GF-D8 (cell line): ENCODE measurements at places on chromosomes 7 and 10.

DNA sequence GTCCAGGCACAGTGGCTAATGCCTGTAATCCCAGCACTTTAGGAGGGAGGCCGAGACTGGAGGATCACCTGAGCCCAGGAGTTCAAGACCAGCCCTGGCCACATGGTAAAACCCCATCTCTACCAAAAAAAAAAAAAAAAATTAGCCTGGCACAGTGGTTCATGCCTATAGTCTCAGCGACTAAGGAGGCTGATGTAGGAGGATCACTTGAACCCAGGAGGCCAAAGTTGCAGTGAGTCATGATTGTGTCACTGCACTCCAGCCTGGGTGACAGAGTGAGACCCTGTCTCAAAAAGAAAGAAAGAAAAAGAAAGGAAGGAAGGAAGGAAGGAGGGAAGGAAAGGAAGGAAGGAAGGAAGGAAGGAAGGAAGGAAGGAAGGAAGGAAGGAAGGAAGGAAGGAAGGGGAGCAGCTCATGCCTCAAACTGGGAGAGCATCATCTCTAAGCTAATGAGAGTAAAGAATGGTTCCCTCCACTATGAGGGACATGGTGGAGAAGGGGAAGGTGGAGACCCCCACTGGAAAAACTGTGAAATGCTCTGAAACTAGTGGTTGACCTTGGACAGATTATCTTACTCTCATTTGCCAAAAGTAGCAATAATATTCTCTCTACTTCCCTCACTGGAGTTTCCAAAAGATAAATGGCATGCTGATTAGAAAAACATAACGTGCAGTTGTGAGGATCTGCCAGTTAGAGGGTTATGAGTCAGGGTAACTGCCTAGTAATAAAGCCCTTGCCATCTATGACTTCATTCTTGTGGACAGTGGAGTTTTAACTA is 16.8 kb downstream of the GIMAP5 start:
- no peak for DNase-seq

GRCh38 chr7:12815871-12816270 is 128.4 kb downstream of the ARL4A start:
- no peak for DNase-seq

GRCh38 chr7:114051871-114052331 is 133.1 kb upstream of the PPP1R3A start:
- DNase-seq = no peak

GRCh38 chr10:24661376-24661775 is 62.3 kb downstream of the ARHGAP21 start:
- no peak for DNase-seq

DNA sequence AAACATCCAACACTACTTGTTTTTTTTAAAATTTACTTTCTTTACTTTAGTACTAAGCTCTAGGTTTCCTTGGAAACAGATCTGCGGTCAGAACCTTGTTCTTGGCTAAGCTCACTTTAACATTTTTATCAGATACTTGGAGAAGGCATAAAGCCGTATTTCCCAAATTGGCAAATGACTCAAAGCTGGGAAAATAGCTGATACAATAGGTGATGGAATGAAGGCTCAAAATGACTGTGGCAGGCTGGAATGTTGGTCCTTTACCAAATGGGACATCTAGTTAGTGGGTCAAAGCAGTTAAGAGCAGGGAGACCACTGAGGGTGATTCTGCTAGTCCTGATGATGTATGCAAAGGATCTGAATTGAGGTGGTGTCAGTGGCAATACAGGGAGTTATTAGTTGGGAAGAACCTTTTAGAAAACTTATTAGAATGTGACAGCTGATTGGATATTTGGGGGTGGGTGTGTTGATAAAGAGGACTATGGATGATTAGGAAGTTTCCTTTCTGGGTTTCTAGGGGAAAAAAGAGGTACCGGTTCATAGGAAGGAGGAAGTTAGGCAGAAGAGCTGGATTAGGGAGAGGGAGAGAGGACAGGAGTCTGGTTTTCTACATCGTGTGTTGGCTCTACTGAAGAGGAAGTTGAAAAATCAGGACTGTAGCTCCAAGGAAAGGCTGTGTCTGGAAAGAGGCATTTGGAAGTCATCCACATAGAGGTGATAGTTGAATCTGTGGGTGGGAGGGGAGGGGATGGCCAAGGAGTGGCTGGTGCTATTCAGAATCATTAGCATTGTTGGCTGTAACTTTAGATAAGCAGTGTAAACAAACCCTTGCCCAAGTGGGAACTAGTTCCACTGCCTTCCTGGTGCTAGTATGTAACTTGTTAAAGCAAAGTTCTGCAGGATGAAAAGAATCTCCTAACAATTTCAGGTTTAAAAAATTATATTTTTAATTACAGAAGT is 13.1 kb downstream of the PLCE1 start:
- DNase-seq = no peak

GRCh38 chr7:84081973-84082522 is 112.5 kb downstream of the SEMA3A start:
- no peak for DNase-seq

DNA sequence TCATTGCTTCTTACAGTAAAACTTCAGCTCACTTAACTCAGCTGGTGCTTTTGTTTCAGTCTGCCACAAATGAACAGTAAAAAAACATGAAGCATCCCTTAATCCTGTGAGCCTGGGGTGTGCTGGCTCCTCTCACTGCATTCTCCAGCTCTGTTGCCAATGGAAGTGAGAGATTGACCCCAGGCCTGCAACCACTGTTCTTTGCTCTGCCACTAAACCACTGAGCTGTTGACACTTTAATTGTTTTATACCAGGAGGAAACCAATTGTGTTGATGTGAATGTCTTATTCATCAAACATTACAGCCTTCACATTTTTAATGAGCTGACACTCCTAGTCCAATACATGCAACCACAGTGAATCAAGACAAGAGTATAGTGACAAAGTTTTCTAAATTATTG is 69.4 kb upstream of the FZD1 start:
- no peak for DNase-seq

GRCh38 chr7:118288098-118288497 is 63.6 kb downstream of the ANKRD7 start:
- DNase-seq = peak; percentile 73

GRCh38 chr10:71835671-71836595 is 15.1 kb downstream of the PSAP start:
- peak; percentile 55 for DNase-seq

DNA sequence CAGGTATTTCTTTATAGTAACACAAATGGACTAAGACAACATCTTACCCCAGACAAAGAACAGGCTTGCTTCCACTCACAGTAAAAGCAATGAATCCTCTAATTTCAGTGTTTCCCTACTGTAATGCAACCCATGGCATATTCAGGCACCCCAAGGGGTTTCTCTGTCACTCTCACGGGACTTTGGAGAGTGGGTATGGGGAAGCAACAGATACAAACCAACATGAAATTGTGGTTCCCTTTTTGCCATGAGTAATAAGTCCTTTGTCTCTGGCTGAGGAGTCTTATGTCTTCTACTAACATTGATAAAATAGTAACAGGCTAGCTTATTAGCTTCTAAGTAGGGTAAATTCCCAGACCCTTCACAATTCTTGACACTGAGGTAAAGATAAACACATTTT is 51.4 kb upstream of the AOAH start:
- DNase-seq = peak; percentile 63

- no peak for DNase-seq
These were observed 41.2 kb upstream of the FGFR2 start for GRCh38 chr10:121639416-121639815.

- no peak for DNase-seq
These were observed 327.8 kb downstream of the TCERG1L start for GRCh38 chr10:130983749-130984148.

DNA sequence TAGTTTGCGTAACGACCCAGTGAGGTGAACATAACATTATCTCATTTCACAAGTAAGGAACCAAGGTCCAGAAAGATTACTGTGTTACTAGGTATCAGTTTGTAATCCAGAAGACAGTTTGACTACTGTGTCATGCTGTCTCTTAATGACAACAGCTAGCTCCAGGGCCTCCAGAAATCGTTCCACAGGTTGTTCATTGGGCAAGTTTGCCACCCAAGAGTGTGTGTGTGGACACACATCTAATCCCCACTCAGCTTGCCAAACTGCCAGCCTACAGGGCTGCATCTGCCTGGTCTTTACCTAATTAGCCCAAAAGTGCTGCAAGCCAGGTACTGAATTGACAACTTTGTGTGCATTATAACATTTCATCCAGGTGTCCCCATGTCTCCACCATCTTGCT is 27.9 kb upstream of the SLC16A12 start:
- DNase-seq = no peak

- DNase-seq = no peak
These were observed 62.8 kb downstream of the EGFR start for GRCh38 chr7:55081472-55082227.

- DNase-seq = peak; percentile 45
These were observed 258.4 kb downstream of the SEMA3A start for GRCh38 chr7:83936056-83936708.

- DNase-seq = no peak
These were observed 22.2 kb upstream of the LYZL1 start for GRCh38 chr10:29266641-29267040.

DNA sequence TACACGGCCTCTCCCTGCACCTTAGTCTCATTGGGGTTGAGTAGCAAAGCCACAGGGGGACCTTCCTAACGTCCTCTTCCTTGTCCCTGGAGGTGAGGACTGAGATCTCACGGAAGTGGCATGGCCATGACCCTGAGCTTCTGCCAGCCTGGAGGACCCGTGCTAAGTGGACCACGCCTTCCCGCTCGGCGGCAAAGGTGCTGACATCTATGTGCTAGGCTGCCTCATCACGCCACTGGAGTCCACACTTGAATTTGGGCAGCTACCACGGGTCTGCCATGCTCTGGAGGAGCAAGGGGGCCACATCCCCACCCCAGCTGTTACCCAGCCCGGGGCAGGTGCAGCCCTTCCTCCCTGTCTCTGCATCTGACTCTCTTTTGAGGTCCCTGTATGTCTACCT is 15.3 kb downstream of the GHRHR start:
- DNase-seq = no peak

DNA sequence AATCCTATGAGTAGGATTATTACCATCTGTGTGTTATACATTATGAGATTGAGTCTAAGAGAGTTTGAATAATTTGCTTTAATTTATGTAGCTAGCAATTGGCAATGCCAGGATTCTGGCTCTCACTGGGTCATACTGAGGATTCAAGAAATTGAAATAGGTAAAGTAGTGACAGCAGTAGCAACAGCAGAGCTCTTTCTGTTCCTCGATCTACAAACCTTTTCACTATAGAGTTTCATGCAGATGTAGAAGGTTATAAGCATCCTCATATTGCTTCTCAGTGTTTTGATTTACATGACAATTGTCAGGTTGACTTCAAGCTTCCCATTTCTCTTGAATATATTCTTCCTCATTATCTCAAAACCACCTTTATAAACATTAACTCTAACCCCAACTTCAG is 294.1 kb upstream of the CSTF2T start:
- DNase-seq = no peak

DNA sequence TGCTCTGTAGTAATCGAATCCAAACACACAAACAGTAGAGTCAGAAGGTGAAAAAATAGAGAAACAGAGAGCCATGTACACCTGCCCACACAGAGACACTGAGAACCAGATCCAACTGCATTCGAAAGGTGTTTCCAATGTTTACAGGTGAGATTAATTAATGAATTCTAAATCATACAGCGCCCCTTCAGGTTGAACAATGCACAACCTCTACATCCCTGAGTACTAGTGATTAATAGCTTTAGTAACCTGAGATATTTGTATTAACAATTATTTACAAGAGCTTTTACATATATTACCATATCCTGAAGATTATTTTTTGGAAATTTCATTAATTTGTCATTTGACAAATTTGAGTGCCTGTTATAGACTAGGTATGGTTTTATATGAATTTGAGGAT is 7.6 kb upstream of the MRC1 start:
- no peak for DNase-seq

DNA sequence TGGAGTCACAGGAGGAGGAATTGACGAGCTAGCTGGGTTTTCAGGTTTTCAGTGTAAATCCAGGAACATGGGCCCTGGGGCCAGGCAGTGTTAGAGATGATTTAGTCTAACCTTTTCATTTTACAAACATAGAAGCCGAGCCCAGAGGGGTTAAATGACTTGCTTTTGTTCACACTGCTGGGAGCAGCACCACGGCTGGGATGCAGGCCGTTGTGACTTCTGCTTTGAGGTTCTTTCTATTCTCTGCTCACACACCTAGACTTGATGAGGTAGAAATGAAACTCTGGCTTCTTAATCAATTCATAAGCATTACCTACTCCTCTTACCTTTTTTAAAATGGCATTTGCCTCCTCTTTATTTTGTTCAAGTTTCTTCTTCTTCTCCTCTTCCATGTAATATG is 36.4 kb downstream of the CREB5 start:
- no peak for DNase-seq

DNA sequence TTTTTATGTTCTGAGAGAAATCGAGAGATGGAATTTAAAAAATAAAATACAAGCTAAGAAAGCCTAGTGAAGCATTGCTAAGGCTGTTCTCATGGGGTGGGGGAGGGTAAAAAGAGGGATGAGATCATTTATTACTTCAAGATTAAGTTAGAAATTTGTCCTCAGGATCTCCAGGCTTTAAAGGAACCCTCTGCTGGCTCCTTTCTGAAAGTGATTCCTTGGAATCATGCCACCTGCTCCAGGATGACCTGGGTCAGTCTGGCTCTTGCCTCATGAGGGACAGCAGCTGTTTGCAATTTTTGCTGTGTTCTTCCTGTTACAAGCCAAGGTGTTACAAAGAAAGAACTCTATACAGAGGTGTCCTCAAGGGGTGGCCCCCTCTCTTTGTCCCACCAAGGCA is 69.8 kb downstream of the CDK1 start:
- DNase-seq = no peak

DNA sequence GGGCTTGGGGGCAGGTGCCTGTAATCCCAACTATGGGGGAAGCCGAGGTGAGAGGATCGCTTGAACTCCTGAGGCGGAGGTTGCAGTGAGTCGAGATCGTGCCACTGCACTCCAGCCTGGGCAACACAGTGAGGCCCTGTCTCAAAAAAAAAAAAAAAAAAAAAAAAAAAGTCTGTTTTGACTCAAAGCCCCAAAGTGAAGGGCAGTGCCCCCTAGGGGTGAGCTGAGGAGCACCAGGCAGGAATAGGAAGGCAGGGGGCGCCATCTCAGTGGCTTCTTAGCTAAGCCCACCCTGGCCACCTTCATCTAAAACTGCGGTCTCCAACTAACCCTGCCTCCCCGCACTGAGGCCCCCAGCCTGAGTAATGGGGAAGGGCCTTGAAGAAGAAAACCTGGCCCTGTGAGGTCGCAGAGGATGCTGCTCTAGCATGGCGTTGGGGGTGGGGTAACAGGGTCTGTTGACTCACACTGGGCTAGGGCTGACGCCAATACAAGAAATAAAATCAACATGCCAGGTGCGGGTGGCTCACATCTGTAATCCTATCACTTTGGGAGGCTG is 9.8 kb downstream of the PODXL start:
- no peak for DNase-seq

- no peak for DNase-seq
These were observed 175.8 kb upstream of the PRKCQ start for GRCh38 chr10:6755781-6756460.

DNA sequence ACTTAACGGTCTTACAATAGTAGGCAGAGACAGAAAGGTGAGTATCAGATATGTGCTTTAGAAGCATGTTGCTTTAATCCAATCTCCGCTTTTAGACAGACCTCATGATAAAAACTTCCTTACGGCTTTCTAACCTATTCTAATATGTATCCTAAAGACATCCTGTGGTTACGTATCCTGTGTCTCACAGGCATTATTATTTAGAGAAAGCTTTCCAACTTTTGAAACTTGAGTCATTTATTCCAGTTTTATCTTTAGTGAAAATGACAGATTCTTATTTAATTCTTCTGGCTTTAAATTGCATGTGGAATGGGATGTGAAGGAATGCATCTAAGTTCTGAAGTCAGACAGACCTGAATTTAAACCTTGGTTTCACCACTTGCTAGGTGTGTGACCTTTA is 118.9 kb downstream of the OTUD1 start:
- DNase-seq = no peak
